ENCODE measurements at places on chromosomes 7 and 10.

DNA sequence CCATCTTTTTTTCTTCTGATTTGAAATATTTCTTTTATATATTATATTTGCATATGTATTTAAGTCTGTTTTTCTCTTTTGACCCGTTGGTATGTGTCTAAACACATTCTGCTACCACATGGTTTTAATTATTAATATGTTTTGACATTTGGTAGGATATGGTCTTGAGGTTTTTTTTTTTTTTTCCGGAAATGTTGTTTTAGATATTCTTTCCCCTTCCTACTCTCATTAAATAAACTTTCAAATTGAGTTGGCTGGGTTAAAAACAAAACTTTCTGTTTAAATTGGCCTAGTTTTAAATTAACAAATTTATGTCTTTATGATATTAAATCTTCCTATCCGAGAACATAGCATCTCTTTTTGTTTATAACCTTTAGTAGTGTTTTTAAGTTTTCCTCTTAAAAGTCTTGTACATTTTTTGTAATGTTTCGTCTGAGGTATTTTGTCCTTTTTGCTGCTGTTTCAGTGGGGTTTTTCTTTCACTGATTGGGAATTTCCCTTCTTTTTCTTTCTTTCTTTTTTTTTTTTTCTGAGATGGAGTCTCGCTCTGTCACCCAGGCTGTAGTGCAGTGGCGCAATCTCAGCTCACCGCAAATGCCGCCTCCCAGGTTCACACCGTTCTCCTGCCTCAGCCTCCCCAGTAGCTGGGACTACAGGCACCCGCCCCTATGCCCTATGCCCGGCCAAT lies 25.4 kb downstream of the STAM start:
- DNase-seq = no peak

- DNase-seq = no peak
These were observed 63.9 kb upstream of the FAM20C start for GRCh38 chr7:128171-129080.

DNA sequence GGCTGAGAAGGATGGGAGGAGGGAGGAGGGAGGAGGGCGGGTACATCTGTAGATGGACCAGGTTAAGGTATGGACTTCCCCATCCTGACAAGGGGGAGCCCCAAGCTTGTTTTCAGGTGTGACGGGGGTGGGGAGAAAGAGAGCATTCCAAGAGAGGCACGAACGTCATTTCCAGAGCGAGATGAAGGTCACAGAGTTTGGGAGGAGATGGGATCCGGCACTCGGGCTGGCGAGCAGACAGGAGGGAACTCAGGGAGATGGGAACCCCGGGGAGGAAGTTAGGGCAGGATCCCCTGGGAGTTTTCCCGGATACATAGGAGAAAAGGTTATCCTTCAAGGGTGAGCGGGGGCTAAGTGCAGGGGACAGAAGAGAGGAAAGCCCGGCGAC lies 118.8 kb downstream of the CUX1 start:
- DNase-seq = no peak

DNA sequence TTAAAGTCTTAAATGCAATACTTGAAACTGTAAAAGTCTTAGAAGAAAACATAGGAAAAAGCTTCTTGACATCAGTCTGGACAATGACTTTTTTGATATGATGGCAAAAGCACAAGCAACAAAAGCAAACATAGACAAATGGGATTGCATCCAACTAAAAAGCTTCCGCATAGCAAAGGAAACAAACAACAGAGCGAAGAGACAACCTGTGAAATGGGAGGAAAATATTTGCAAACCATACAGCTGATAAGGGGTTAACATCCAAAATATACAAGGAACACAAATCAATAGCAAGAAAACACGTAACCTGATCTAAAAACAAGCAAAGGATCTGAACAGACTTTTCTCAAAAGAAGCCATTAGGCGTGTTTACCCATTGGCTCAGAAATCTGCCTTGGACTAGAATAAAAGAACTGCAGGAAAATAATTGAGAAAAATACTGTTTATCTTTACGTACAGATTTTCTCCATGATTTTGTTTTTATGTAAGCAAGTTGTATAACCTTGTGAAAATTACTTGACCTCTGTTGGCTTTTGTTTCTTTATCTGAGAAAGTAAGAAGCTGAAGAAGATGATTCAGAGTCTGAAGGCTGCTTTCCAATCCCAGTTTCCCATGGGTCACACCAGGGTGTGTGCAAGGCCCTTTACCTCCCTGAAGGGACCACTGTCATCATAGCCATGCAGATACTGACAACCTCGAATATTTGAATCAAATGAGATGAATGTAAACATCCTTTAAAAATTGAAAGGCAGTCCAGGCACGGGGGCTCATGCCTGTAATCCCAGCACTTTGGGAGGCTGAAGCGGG lies 99.1 kb upstream of the LANCL2 start:
- no peak for DNase-seq

DNA sequence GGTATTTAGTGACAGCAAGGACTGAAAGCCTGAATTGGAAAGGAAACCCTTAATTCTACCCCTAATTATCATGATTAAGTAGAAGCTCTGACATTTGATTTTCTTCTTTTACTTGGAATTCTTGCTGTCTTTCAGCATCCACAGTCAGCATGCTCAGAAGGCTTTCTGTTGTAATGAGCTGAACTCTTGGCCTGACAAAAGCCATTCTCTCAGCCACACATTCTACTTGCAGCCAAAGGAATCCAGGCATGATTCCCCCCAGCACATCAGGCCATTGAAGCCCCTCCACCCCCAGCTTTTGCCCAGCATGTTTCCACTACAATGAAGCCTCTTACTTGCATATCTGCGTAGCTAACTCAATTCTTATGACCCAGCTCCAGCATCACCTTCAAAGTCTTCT lies 94.3 kb upstream of the FRMD4A start:
- no peak for DNase-seq

GRCh38 chr7:2732959-2733584 lies 45.1 kb downstream of the AMZ1 start:
- no peak for DNase-seq

- no peak for DNase-seq
These were observed 1.4 kb upstream of the CREB5 start for GRCh38 chr7:28410628-28411531.

- peak; percentile 18 for DNase-seq
These were observed 17.6 kb downstream of the ZDHHC16 start for GRCh38 chr10:97463363-97464132.

DNA sequence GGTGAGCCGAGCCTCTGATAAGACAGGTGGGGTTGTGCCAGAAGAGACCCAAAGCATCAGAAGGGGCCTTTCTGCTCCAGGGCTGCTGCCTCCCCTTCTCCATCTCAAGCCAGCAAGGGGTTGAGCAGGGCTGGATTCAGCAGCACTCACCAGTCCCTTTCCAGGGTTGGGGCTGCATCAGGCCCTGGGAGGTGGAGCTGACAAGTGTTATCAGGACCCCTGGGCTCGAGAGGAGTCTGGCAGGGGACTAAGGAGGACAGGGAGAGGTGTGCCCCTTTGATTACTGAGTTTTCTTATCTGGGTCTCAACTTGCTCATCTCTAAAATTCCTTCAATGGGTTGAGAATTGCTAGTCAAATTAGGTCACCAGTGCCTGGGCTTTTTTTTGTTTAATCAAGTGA lies 17.8 kb downstream of the ARHGAP22 start:
- DNase-seq = no peak

DNA sequence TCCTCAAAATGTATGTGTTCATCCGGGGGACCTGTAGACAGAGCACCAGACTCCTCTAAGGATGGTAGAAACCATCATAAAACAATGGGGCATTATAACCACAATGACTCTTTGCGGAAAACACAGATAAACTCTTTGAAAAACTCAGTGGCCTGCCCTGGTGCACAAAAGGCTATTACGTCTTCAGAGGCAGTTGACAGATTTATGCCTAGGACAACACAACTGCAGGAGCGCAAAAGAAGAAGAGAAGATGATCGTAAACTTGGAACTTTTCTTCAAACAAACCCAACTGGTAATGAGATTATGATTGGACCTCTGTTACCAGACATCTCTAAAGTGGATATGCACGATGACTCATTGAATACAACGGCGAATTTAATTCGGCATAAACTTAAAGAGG lies 6.0 kb downstream of the RBM48 start:
- no peak for DNase-seq

DNA sequence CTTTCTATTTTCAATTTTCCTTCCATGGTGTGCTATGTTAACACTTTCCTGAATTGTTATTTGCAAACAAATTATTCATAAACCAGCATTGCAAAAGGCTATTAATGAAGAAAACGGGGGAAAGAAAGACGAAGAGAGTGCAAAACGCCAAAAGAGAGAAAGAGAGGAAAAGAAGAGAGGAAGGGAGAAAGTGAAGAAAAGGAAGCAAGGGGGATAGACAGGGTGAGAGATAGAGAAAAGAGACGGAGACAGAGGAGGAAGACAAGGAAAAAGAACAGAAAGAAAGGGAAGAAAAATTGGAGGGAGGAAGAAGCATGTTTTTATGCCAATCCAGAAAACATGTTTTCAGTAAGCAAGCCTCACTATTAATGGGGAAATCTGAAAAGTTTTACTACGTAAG lies 310.6 kb downstream of the TFEC start:
- no peak for DNase-seq

DNA sequence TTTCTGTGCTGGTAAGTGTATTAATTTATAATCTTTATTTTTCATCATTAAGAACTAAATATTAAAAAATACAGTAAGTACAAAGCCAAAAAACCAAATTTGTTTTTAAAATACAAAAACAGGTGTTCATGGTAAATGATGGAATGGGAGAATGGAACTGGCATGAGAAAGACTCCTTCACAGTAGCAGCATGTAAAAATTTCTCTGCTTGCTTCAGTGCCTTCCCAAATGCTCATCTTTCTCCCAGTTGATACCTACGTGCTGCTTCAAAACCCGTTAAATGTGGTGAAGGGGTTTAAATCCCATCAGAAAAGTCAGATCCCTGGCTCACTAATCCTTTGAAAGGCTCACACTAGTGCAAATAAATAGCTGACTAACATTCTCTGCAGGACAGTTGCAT lies 4.2 kb downstream of the RNF133 start:
- DNase-seq = no peak

DNA sequence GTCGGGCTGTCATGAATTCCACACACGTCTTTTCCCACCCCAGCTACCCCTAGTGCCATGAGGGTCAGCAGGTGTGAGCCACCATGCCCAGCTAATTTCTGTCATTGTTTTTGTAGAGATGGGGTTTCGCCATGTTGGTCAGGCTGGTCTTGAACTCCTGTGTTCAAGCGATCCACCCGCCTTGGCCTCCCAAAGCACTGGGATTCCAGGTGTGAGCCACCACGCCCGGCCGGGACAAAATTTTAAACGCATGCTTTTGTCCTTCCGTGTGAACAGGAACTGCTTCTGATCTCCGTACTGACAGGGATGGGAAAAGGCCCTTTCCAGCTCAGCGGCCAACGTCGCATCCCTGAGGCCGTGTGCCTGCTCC lies 15.6 kb upstream of the ZFAND2A start:
- DNase-seq = no peak

DNA sequence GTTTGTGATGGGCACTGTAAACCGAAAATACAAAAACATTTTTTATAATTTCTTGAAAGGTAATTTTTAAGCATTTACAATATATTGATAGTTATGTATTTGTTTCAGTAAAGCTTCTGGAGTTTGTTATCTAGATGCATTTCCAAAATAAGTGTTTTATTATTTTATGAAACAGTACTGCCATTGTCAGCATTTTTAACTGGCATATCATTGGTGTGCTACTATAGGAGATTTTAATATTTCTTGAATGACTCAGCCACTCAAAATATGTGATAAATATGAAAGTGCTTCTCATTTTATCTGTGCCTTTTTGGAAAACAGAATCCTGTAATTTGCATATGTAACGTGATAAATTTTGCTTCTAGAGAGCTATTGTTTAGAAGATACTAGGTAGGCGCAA lies 97.9 kb downstream of the ANKIB1 start:
- no peak for DNase-seq

GRCh38 chr10:1124796-1125195 lies 68.6 kb downstream of the WDR37 start:
- DNase-seq = no peak

DNA sequence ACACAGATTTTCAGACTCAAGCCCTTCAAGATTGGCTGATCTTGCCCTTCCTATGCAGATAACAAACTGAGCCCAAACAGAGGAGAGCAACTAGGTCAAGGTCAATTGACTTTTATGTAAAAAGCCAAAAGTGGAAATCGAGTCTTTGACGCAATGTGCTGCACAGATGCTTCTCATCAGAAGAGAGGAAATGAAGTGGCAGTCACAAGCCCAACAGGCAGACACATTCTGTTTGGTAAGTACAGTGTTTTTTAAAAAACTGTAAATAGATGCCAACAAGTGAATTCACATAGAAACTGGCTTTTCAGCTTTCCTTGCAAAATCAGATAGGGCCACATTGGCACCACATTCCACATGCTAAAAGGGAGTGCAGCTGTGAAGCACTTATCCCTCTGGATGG lies 606.6 kb downstream of the KCNMA1 start:
- DNase-seq = no peak

DNA sequence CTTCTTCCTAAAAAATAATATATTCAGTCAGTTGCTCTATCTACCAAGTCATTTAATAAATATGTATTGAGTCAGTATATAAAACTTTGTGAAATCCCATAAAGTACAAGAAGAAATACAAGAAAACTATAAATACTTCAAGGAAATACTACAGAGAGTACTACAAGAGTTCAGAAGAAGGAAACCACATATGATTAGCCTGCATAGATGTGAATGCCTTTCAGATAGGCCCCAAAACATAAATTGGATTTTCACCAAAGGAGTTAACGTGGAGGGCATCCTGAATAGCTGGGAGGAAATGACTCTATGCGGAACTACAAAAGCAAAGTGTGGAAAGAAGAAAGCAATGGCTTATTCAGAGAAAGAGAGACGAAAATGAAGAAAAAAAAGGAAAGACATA lies 120.1 kb downstream of the LRRN3 start:
- no peak for DNase-seq

DNA sequence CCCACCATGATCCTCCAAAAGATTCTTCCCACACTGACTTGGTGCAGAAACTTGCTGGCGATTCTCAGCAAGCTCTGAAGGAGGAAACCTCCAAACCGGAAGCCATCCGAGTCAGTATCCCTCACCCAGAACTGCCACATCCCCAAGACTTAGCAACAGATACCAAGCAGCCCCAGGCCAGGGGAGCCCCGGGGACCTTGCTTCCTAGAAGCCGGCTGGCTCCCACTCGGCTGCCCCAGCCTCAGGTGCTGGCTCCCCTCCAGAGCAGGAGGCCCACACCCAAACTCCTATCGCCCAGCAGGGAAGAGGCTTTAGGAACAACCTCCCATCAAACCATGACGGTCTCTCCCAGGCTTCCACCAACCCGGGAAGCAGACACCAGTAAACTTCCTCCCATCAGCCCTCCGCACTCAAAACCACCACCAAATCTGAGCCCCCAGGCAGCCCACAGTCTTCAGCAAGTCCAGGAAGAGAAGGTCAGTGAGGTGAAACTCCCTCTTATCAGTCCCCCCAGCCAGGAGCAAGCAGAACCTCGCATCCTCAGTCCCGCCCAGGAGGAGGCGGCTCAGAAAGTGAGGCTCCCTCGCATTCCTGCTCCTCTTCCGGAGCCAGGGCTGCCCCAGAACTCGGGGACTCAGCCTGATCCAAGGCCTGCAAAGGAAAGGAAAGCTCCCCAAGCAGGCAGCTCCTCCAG lies 82.3 kb downstream of the LRGUK start:
- DNase-seq = no peak

- no peak for DNase-seq
These were observed 228.6 kb downstream of the GLRX3 start for GRCh38 chr10:130364631-130365411.
